ENCODE measurements at places on chromosomes 11 and 22.

GRCh38 chr22:25709758-25710157 is 32.2 kb upstream of the MYO18B start:
- DNase-seq: no peak

- peak; percentile 81 for DNase-seq
Measured at GRCh38 chr11:67373648-67374570, 511 bp upstream of the CLCF1 start.

- no peak for DNase-seq
Measured at GRCh38 chr22:23036684-23037428, 33.5 kb upstream of the GNAZ start.

DNA sequence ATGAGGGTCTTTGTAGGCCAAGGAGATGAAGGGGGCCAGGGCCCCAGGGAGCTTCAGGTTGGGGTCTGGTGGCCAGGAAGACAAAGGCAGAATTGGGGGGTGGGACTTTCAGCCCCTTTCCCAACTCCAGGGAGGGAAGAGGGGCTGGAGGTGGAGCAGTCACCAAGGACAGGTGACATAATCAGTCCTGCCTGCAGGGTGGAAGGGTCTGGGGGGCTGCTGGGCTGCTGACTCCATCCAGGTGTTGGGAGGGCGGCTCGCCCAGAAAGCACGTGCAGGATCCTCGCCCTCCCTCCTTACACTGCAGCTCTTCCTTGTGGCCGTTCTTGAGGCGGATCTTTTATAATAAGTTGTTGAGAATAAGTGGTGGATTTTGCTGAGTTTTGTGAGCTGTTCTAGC is 1491.1 kb downstream of the TBC1D22A start:
- DNase-seq: no peak

DNA sequence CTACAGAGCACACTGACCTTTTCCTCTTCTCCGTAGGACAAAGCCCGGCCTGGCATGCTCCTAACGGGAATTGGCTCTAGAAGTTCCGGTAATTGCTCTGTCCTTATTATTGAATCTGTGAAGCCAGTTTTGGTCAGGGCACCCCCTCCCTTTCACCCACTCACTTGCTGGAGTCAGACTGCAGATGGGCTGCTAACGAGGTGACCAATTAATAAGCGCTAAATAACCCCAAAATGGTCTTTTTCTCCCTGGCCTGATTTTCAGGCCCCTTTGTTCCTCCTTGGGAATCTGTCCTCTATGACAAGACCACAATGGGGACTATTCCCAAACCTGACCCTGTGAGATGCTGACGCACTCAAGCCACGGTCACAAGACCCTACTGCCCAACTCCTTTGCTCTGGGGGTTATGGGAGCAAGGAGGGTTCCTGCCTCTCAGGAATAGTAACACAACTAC is 610.0 kb upstream of the CADM1 start:
- no peak for DNase-seq

DNA sequence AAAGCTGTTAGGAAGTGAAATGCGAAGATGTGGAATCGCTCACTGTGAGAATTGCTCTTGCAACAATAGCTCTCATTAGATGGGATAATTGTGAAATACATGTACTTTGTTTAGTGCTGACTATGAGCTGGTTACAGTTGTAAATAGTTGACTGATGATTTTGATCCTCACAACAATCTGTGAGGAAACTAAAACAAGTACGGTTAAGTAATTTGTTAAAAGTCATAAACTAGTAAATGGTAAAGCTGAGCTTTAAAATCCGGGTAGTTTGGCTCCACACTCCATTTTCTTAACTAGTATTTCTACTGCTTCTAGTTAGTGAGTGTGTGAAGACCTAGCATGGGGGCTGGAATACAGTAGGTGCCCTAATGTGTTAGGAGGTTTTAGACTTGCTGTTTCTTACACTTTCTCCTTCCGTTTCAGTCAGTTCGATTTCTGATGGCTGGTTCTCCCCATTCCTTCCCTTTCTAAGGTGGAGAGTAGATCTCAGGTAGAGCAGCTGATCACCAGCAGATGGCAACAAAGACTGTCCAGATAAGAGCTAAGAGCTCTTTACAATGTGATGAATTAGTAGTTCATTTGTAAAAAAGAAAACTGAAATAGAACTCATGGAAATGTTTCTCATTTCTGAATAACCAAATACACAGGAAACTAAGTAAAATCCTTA is 16.3 kb upstream of the CYP2R1 start:
- DNase-seq: no peak

DNA sequence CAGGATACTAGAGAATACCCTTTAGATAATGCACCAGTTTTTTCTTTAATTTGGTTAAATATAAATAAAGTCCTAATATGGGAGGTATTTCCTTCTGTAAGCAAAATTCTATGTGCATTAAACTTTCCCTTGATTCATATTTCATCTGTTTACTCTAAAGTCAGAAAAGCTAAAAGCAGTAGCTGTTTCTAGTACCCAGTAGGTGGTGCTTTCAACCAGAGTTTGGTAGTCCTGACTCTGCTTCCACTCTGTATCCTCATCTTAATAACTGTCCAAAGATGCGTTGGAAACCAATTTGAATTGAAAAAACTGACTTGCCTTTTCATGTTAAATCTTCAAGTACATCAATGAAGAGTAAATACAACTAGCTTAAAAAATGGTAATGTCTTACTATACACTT is 1065.2 kb downstream of the JRKL start:
- no peak for DNase-seq

- no peak for DNase-seq
Measured at GRCh38 chr11:61497876-61498275, 10.7 kb upstream of the LRRC10B start.

- no peak for DNase-seq
Measured at GRCh38 chr22:45208993-45209838, 31.5 kb downstream of the KIAA0930 start.

DNA sequence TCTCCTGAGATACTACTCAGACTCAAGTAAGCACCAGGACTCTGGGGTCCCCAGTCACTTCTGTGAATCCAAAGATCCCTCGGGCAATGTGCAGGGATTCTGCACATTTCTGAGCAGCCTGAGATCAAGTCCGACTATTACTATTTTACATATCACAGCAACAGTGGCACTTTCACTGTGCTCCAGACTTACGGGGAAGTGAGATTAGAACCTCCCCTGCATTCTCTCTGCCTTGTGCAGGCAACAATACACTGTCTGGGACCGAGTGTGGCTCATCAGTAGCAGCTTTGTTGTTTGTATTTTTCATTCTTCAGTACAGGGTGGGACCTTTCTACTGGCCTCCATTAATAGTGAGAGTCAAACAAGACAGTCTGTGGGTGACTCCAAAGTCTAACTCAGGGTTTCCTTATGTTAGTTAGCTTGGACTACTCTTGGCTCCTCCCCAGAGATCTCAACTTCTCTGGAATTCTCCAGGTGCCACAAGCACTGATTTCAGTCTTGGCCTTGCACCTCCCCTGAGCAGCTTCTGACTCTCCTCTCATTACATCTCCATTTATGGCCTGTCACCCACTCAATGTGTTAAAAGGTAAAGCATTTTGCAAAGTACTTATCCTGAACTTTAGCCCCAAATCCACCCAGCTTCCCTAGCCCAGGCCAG is 76.2 kb upstream of the TOP3B start:
- DNase-seq: no peak

DNA sequence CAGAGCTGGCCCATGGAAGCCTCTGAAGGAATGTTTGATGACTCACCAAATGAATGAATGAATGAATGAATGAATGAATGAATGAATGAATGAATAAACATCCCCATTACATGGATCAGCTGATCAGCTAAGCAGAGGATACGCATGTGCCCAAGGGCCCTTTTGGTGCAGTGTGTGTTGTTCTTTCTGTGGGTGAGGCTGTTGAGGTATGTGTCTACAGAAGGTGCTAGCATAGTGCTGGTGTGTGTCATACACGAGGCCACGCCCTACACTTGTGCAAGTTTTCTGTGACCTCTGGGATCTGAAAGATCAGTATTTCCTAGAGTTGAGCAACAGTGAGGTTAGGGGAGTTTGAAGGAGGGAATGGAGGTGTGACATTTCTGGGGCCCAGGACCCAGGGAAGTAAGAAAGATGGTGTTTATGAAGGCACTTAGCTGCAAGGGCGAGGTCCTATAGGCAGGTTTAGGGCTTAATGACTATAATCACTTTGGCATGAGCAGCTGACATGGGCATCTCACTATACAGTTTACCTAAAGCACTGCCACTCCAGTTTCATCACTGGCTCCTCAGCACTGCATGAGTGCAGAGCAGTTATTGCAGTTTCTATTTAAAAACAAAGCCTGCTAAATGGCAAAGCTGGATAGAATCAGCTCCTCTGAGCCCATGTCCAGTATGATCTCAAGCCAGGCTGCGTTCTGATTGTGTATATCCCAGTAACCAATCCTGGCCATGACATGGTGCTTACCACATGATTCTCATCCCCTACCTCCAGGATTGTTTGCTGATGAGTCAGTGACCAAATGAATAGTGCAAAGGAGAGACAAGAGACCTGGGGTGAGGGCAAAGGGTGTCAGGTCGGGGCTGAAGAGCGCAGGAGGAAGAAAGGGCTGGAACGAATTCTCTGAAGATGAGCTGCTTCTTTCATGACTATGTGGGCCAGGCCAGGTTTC is 36.4 kb upstream of the E2F8 start:
- no peak for DNase-seq

DNA sequence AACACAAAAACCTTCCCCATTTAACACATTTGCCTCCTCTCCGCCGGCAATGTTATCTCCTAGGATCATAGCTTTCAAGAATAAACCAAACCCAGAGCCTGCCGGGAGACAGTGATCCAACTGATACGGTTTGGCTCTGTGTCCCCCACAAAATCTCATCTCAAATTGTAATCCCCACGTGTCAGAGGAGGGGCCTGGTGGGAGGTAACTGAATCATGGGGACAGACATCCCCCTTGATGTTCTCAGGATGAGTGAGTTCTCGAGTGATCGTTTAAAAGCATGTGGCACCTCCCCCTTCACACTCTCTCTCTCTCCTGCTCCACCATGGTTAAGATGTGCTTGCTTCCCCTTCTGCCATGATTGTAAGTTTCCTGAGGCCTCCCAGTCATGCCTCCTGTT is 33.3 kb downstream of the RBFOX2 start:
- DNase-seq: no peak

DNA sequence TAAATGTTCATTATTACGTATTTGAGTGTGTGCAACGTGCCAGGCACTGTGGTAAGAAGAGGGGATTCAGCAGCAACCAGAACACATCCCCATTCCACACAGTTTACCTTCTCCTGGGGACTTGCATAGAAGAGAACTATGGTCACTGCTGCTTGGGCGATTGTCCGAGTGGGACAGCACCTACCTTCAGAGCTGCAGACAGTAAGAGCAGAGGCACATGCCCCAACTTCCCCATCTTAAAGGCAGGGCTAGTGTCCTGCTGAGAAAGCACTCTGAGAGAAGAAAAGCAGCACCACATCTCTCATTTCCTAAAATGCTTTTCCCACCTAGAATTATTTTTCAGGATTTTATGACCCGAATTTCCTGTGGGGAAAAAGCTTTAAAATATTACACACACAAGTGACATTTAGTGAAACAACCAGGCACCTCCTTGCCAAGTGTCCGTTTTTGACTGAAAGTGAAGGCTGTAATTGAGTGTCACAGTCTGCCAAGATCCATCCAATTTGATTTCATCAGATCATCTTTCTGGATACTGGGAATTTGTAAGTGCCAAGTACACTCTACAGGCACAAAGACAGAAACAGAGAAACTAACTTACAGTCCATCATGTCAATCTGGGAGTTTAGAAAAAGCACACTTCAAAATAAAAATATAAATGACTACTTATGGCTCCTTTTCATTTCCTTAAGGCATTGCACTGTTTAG is 24.6 kb downstream of the TRAF6 start:
- DNase-seq: no peak

DNA sequence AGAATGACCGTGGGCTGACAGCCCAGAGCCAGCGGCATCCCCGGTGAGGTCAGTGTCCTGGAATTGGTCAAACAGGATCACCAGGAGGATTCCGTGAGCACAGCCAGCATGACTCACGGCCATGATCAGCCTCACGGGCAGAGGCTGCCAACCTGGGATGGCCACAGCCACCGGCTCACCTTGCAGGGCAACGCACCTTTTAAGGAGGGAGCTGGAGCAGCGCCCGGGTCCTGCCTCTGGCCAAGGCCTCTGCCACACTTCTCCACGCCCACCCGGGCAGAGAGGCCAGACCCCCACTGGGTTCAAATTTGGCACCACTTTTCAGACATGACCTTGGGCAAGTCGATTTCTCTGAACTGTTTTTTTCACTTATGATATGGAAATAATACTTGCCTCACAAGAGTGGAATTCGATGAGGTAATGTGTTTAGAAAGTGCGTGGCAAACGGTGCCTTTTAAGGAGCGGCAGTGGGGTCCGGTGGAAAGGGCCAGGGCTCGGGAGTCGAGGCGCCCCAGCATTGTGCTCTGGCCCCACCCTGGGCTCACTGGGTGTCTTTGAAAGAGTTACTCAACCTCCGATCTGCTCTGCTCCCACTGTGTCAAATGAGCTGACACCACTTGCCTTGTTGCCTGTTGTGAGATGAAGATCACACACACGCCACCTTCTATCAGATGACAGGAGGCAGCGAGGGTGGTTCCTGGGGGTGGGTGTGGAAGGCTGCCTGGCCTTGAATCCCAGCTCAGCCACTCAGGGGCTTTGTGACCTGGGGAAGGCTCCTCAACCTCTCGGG is 16.0 kb downstream of the TXN2 start:
- DNase-seq: no peak

DNA sequence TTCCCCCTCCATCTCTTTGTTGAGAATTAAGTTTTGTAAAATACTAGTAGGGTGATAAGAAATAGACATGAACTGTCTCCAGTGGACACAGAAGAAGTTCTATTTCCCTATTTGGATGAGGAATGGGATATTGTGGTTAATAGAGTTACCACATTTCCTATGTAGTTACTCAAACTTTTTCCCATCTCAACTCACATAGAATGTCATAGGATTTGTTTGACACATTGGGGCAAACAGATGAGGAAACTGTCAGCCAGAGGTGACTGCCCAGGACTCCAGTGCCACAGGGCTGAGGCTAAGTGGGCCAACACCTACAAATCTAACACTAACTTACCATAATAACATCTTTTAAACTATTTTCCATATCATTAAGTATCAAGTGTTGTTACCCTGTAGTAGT is 58.3 kb downstream of the CCDC83 start:
- DNase-seq: no peak

DNA sequence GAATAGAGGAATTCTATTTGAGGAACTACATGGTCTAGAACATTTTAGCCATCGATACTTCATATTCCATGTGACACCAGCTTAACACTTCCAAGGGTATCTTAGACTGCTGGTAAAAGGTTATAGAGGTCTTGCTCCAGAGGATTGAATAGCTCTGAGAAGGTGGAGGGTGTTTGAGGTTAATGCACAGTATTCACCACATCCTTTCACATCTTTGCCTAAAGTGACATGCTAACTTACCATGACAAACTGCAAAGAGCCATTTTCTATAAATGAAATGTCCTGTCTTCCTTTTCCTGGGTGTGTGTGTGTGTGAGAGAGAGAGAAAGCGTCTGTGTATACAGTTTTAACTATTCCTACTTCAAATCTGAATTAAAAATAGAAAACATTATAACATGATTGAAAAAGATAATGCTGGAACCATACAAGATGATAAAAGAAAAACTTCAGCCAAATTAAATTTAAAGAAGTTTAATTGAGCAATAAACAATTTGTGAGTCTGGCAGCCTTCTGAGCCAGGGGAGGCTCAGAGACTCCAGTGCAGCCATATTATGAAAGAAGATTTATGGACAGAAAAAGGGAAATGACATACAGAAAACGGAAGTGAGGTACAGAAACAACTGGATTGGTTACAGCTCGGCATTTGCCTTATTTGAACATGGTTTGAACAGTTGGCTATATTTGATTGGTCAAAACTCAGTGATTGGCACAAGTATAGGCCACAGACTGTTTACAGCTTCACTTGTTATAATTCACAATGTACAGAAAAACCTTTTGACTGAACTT is 320.9 kb upstream of the CCDC179 start:
- no peak for DNase-seq
